Dermis blood vessel endothelial cell (primary cell): ENCODE measurements at places on chromosomes 2 and 18. TPM values are rescaled to one million over a fixed set of nuclear protein-coding genes. Genes with fewer than 3 reads are reported as not detected.

The CNNM3 gene
- total RNA-seq: 14.0 and 24.9 TPM in 2 replicates

The LIMS4 gene
- total RNA-seq: 40.1 and 53.6 TPM in 2 replicates

DNA sequence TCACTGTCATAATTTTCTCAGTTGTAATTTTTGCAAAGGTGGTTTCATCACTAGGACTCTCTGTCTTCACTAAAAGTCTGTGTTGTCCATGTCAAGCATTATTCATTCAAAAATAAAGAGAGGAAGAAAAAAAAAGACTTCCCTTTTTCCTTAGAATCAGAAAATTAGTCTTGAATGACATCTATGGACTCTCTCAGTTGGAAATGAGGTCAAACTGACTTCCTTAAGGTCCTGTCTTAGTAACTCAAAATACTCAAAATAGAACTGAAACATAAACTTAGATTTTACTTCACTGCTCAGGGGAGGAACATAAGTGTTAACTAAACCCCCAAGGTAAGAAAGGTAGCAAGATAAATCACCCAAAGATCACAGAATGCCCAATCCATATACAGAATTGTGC, 2.2 kb upstream of the ZNF407 start:
- DNase-seq: no peak

DNA sequence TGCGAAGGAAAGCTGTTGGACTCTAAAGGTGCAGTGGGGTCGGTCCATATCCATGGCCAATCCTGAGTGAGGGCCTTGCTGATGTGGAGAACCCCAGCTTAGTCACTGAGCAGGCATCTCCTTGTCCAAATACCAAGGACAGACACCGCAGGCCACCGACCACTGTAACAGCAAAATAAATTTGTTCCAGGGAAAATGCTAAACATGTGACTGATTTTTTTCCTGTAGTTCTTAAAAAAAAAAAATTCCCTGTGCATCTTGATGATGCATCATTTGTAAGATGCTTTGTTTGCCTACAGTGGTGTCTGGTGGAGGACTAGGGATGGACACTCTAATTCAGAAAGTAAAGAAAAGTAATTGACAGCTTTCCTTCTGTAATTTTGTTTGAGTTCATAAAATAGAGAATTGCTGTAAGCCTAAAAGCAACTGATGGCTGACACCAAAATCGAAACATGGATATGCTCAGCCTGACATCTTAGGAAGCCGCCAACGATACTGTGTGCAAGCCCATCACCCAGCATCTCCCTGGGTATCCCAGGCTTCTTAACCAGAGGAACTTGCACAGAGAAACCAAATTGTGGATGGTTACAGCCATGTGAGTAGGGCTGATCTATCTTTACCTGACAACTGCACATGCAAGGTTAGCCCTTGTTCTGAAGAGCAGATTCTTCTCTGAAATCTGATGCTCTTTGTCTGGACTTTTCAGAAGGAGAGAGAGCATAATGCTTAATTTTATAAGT, 188.6 kb downstream of the ARL4C start:
- no peak for DNase-seq

- no peak for DNase-seq
Measured at GRCh38 chr18:48762836-48763718, 187.7 kb downstream of the SMAD7 start.

The EPHA4 gene
- 10.6 and 21.1 TPM in 2 replicates for total RNA-seq

The PTRHD1 gene
- 22.2 and 41.9 TPM in 2 replicates for total RNA-seq

- peak; percentile 80 for DNase-seq
Measured at GRCh38 chr2:148658807-148659722, 14.5 kb downstream of the EPC2 start.
